ENCODE measurements at places on chromosomes 7 and 10.
A peak's percentile ranks its signal among the peaks of the same experiment; 100 is the strongest.

GRCh38 chr7:95433952-95434556, 774 bp downstream of the PON2 start:
- DNase-seq: no peak
- H3K27ac ChIP-seq: peak overlapping the region; percentile 95
- peak overlapping the region; percentile 71 for H3K4me3 ChIP-seq
- H3K4me1 ChIP-seq: peaks cover 15% of the 10 kb centered on the region
- no peaks in the 10 kb centered on the region for H3K36me3 ChIP-seq
- no peaks in the 10 kb centered on the region for H3K27me3 ChIP-seq

- no peaks in the 10 kb centered on the region for H3K36me3 ChIP-seq
- no peak overlapping the region for H3K4me3 ChIP-seq
- H3K4me1 ChIP-seq: no peaks in the 10 kb centered on the region
- H3K27ac ChIP-seq: no peak overlapping the region
Observed at GRCh38 chr10:91521439-91521838, 111.3 kb downstream of the HECTD2 start.

DNA sequence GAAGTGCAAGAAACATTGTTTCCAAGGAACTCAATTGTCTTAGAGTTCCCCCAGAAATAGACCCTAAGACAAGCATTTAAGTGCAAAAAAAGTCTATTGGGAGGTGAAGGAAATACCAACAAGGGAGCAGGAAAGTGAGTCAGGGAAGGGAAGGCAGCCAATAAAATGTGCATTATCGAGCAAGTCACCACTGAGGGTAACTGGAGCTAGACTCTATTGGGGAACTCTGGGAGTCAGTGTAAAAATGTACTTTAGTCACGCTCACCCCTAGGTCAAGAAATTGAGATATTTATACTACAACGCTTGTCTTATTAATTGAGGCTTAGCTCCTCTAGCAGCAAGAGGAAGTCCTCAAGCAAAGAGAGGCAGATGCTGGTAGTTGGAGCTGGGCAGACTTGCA, 137.7 kb downstream of the RTKN2 start:
- H3K4me1 ChIP-seq: no peaks in the 10 kb centered on the region
- DNase-seq: no peak
- no peaks in the 10 kb centered on the region for H3K36me3 ChIP-seq
- H3K27me3 ChIP-seq: no peaks in the 10 kb centered on the region
- H3K27ac ChIP-seq: no peak overlapping the region

- no peaks in the 10 kb centered on the region for H3K4me1 ChIP-seq
- H3K36me3 ChIP-seq: no peaks in the 10 kb centered on the region
- H3K27ac ChIP-seq: no peak overlapping the region
- H3K4me3 ChIP-seq: no peak overlapping the region
Observed at GRCh38 chr10:90988802-90989201, 67.9 kb upstream of the ANKRD1 start.
